ENCODE measurements at places on chromosomes 3 and 15.

DNA sequence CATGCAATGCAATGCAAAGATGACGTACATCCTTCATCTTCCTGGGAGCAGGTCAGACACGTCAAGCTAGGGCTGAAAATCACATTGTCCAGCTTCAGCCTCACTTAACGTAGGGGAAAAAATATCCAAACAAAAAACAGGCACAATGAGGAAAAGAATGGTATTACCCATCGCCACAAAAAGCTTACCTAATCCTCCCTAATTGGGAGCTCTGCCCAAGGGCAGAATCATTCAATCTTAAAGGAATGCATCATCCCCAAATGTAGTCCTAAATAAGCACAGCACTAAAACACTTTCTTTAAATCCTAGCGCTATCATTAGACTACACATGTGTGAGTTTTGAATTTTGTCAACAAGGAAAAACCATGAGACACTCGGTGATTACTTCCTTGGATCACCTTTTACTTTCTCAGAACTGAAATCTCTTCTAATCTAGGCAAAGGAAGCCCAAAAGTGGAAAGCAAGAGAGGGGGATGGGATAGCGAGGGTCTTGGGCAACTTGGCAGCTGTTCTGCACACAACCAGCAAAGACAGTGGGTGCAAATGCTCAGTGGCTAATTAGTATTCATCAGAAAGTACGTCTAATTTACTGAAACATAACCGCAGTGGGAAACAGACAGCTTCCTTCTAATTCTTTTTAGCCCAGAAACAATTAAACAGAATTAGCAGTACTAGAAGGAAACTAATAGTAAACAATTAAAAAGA lies 87.4 kb downstream of the ADAMTS9 start:
- DNase-seq: no peak

DNA sequence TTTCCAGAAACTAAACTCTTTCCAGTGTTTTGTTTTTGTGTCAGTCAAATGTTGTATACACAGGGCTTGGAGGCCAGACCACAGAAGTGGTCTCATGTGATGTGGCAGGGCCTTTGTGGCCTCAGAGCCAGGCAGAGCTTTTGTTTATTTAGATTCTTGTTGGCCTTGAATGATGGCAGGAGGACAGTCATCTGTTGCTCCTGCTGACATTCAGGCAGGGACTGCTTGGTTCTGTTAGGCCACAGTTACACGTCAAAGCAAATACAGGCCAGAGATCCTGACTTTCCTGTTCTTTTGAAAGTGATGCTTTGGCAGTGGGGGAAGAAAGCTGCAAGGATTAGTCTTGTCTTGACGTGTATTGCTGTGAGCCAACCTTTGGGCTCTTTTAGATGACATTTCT lies 325.1 kb downstream of the CACNA2D3 start:
- DNase-seq: no peak

GRCh38 chr15:73593304-73594074 lies 39.7 kb downstream of the NPTN start:
- DNase-seq: no peak

DNA sequence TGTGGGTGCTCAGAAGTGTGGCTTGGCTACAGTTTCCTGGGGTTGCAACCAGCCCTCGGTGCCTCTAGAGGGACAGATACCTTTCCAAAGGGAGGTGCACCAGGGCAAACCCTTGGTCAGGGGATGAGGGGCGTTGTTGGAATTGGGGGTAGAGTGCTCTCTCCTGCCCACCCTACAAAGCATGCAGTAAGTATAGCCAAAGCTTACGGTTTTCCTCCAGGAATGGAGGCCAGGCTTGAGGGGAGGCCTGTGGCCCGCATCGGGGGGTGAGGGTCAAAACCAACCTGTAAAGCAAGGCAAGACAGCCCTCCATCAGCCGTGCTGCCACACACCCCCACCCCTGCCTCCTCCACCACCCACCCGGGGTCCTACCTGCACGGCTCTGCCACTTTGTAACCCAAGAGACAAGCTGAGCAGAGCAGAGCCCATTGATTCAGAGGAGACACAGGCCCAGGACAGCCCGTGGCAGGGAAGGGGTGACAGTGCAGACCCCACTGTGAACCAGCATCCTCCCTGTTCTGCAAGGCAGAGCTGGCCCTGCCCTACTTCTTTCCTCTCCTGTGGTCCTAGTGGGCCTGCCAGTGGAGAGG lies 41.5 kb downstream of the TLE3 start:
- no peak for DNase-seq

- DNase-seq: no peak
Observed at GRCh38 chr3:76897076-76897475, 142.8 kb upstream of the ROBO2 start.

GRCh38 chr3:110583373-110583935 lies 488.2 kb upstream of the NECTIN3 start:
- no peak for DNase-seq

- no peak for DNase-seq
Observed at GRCh38 chr3:127783642-127784160, 38.6 kb downstream of the MGLL start.

- no peak for DNase-seq
Observed at GRCh38 chr3:24512564-24513197, 18.0 kb upstream of the THRB start.

- DNase-seq: no peak
Observed at GRCh38 chr3:35677797-35678196, 38.5 kb downstream of the ARPP21 start.

DNA sequence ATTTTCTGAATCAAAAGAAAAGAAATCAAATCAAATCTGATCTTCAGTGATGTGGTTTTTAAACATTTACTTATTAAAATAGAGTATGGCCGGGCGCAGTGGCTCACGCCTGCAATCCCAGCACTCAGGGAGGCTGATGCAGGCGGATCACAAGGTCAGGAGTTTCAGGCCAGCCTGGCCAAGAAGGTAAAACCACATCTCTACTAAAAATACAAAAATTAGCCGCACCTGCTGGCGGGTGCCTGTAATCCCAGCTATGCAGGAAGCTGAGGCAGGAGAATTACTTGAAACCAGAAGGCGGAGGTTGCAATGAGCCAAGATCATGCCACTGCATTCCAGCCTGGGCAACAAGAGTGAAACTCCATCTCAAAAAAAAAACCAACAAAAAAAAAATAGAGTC lies 169.1 kb downstream of the ULK4 start:
- no peak for DNase-seq

DNA sequence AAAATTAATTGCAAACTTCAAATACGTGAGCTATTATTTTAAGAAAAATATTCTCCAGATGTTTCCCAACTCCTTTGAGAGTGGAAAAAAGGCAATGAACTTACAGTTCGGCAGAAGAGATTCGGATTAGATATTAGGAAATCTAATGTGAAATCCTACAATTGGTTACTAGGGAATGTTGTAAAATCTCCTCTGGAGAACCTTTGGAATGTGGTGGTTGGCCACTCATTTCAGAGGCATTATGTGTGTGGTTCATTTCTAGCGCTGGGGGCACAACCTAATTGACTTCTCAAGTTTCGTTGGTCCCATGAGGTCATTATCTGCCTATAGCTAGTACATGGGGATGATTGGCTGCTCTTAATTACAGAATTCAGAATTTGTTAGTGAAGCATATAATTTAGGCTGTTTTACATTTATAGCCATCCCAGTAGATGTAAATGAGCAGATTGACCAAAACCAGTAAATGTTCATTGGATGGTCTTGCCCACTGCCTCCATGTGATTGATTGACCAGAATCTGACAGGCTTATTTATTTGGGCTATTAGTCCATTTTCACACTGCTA lies 34.6 kb upstream of the CMSS1 start:
- DNase-seq: no peak

GRCh38 chr3:30913176-30913575 lies 18.7 kb upstream of the GADL1 start:
- no peak for DNase-seq

DNA sequence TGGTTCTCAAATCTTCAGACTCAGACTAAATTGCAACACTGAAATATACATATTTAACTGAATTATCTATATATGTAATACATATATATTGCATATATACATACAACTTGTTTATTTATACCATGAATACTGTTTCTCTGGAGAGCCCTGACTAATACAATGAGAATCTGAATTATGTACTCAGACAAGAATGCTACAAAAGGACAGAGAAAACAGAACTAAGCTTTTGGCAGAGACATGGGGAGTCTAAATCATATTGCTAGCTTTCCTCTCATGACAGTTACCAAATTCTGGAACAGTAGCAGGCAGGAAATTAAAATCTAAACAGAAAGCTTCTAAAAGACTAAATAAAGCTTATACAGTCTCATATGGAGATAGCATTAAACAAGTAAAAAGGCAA lies 142.4 kb upstream of the KCNMB2 start:
- no peak for DNase-seq

DNA sequence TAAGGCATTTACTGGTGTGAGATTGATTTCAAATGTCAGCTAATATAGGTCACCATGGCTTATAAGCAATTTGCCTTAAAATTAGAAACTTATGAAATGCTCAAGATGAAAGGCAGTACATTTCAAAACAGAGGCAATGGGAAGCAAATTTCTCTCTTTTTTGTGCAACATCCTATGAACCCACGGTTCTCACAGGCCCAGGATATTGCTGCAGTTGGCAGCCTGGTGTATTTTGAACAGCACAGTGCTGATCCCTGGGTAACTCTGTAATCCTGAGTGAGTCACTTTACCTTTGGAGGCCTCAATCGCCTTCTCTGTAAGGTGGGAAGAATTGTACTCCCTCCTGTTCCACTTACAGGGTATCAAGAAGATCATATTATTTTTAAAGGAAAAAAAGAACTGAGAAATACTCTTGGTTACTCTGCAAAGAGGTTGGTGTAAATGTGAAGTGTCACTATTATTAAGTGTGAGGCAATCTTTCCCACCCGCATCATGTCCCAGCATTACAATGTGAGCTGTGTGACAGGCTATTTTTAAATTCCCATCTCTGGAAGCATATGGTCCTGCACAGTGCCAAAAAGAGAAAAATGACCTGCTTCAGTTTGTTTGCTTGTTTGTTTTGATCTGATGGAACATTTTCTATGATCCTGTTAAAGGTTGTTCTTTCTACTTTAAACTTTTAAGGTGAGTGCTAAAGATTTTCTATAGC lies 190.1 kb upstream of the LPP start:
- no peak for DNase-seq

DNA sequence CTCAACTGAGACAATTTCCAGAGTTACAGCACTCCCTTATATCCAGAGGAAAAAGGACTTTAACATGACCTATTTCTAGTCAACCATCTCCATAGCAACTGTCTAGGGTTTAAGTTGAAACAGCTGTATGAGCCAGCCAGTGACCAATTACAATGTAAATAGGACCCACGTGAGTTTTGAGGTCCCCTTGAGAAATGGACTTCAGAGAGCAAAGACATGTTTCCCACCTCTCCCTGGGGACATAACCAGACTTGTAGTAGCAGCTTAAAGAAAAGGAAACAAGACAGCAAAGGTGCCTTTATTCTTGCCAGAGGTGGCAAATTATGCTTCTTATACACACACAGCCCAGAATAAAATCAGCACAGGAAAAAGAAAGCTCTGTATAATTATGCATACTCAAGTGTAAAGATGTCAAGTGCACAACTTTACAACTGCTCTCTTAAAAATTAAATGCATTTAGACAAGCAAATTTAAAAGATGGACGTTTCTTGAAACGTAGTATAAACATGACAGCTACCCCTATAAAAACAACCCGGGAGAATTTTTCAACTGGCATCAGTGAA lies 40.2 kb downstream of the SUMF1 start:
- no peak for DNase-seq

DNA sequence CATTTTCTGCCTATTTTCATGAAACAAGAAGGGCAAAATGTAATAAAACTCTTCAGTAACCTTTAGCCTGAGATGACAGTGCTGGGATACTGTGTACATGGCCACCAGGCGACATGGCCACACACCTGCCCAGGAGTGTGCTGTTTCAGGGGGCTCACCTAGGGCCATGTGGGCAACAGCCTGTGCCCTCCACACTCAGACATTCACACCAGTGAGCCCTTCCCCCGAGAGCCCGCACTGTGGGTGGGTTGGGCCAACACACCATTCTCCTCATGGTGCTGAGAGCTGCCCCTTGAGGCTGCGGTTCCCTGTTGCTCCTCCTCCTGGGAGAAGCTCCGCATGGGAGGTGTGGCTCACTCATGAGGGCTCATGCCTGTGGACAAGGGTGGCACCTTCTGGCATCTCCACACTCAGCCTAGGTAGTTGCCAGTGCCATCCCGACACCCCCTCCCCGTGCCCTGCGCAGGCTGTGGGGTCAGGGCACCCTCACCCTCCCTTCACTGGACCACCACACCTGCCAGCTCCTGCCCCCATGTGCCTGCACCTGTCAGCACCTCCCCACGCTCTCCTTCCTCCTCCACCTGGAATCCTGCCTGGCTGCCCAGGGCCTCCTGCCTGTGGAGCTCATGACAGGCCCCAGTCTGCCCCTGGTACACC lies 19.7 kb downstream of the OCA2 start:
- DNase-seq: no peak

- peak; percentile 18 for DNase-seq
Observed at GRCh38 chr15:38002883-38003477, 68.5 kb downstream of the TMCO5A start.

DNA sequence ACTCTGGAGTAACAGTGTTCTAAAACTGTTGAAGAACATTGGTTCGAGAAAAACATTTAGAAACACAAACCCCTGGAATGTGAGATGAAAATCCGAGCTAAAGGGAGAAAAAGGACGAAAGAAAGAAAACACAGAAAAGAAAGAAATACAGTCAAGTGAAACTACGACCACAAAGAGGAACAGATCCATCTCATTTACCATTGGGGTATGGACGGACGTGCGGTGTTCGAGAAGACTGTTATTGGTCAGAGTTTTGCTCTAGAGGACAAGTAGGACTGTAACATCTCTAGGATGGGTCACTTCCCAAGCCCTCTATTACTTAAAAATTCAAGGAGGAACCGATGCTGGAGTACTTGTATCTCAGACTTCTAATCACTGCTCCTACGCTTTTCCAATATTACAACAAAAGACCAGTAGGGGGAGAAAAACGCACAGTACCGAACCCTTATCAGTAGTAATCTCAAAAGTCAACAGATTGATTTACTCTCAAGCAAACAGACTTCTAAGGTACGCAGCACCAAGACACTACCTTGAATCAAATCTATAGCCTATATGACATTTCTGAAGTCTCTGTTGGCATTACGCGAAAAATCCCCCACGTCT lies 1.1 kb upstream of the PIK3CA start:
- peak; percentile 14 for DNase-seq

GRCh38 chr3:146543461-146544001 lies 876 bp downstream of the PLSCR1 start:
- DNase-seq: no peak

- no peak for DNase-seq
Observed at GRCh38 chr3:44065311-44066094, 176.2 kb upstream of the TOPAZ1 start.

GRCh38 chr15:47822048-47822447 lies 104.7 kb downstream of the SEMA6D start:
- DNase-seq: no peak

All from neural crest cell (in vitro differentiated cells).